ENCODE measurements at places on chromosomes 2 and 18.

DNA sequence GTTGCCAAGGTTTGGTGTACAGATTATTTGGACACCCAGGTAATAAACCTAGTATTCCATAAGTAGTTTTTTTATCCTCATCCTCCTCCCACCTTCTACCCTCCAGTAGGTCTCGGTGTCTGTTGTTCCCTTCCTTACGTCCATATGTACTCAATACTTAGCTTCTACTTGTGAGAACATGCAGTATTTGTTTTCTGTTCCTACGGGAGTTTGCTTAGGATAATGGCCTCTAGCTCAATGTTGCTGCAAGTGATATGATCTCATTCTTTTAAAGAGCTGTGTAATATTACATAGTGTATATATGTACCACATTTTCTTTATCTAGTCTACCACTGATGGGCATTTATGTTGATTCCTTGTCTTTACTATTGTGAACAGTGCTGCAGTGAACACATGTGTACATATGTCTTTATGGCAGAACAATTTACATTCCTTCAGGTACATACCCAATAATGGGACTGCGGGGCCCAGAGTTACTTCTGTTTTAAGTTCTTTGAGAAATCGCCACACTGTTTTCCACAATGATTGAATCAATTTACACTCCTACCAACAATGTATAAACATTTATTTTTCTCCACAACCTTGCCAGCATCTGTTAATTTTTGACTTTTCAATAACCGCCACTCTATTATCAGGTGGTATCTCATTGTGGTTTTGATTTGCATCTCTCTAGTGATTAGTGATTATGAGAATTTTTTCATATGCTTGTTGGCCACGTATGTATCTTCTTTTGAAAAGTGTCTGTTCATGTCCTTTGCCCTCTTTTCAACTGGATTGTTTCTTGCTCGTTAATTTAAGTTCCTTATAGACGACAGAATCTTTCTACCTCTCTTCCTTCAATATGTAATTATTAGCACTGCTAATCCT, 88.0 kb downstream of the MEMO1 start:
- DNase-seq: no peak

- no peak for DNase-seq
Measured at GRCh38 chr2:140526575-140526974, 1604.2 kb downstream of the LRP1B start.

- no peak for DNase-seq
Measured at GRCh38 chr2:215407590-215408264, 28.1 kb downstream of the FN1 start.

DNA sequence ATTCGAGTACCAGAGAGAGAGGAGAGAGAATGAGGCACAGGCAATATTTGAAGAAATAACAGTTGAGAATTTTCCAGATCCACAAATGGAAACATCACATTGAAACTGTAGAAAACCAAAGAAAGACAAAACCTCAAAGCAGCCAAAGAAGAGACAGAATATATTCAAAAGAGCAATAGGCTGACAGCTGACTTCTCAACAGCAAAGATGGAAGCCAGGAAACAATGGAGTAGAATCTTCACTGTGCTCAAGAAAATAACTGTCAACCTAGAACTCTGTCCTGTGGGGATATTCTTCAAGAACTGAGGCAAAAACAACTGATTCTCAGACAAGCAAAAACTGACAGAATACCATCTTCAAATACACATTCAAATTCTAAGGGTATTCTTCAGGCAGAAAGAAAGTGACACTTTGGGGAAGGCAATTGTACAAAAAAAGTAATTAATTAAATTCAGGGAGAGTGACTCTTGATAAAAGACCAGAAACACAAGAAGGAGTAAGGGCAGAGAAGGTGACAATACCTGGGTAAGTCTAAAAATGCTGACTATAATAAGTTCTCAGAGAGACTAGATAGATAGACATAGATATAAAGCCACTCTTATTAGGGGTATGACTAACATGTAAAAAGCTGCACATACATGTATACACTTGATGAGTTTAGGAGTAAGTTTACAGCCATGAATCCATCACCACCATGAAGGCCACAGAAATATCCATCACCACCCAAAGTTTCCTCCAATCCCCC, 25.6 kb downstream of the ANKMY1 start:
- no peak for DNase-seq

GRCh38 chr2:85852152-85852840, 36.5 kb downstream of the ST3GAL5 start:
- DNase-seq: no peak

DNA sequence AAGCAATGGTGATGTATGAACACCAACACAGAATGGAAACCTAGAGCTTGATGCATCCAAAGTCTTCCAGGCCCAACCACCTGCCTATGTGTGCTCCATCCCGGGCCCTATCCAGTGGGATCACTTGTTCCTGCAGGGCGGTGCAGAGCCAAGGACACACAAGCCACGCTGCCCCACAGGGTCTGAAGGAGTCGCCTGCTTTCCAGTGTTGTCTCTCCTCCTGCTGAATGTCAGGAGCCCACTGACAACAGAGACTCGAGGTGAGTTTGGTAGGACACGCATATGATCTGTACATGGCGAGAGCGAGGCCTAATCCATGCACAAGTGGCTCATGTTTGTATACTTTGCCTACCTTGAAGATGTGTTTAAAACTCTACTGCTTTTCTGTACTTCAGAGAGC, 70.9 kb upstream of the FHL2 start:
- DNase-seq: no peak

DNA sequence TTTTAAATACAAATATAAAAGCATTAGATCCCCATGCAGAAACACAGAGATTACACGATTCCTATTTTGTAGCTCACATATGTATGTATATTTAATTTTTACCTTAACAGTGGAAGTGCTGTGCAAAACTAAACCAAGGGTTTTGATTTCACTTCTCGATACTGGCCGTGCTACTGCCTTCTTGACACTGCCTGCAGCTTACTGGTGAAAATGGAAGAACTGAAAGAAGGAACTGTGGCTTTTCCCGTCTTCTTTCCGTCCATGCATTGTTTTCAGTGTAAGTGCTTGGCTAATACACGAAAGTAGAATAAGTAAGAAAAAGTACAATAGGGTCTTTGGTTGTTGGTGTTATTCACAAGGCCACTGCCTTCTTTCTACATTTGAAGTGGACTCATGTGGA, 129.5 kb downstream of the NDUFA10 start:
- no peak for DNase-seq

DNA sequence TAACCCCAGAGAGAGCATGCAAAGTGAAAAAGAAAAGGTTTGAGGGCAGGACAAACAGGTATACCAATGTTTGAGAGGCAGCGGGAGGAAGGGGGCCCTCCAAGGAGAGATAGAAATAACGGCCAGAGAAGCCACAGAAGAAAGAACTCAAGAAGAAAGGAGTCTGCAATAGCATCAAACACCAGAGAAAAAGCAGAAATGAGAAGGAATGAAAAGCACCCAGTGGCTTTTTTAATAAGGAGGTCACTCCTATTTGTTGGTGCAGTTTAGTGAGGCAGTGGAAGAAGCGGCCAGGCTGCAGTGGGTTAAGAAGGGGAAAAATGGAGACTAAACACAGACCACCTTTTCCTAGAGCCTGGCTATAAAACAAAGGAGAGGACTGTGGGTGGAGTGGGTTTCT, 177.2 kb downstream of the THADA start:
- no peak for DNase-seq

DNA sequence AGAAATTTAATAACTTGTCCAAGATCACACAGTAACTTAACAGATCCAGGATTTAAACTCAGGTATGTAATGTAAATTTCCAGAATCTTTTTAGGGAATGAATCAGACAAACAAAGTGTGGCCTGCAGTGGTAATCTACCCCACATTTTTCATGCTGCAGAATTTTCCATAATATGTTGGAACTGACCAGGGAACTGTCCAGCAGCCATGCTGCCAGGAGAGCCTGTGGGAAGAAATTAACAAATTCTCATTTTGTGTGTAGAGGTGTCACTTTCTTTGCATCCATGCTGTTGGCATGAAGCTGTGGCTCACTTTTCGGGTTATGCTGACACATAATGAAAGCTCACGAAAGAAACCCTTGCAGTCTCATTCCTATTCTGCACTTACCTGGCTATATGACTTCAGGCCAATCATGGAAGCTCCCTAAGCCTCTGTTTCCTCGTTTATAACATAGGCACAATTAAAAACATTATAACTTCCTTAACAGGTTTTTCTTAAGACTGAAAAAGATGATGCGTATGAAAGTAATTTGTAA, 54.7 kb downstream of the CDKL4 start:
- no peak for DNase-seq

DNA sequence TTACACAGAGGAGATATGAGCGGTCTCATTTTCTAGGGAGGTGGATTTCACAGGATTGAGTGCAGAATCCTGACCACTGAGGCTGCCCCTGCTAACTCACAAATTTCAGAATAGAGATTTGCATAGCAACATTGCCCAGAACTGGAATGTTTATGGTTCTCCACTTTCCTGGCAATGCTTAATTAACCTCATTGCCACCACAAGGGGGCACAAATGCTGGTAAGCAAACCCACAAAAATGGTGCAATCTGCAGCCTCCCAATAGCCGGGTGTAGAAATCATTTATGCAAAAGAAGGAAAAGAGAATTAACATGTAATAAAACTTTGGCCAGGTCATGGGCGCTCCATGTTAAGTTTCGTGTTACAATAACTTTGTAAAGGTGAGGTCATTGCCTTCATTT, 112.4 kb downstream of the CYRIA start:
- DNase-seq: no peak

- no peak for DNase-seq
Measured at GRCh38 chr18:22467760-22468553, 50.2 kb upstream of the CTAGE1 start.

DNA sequence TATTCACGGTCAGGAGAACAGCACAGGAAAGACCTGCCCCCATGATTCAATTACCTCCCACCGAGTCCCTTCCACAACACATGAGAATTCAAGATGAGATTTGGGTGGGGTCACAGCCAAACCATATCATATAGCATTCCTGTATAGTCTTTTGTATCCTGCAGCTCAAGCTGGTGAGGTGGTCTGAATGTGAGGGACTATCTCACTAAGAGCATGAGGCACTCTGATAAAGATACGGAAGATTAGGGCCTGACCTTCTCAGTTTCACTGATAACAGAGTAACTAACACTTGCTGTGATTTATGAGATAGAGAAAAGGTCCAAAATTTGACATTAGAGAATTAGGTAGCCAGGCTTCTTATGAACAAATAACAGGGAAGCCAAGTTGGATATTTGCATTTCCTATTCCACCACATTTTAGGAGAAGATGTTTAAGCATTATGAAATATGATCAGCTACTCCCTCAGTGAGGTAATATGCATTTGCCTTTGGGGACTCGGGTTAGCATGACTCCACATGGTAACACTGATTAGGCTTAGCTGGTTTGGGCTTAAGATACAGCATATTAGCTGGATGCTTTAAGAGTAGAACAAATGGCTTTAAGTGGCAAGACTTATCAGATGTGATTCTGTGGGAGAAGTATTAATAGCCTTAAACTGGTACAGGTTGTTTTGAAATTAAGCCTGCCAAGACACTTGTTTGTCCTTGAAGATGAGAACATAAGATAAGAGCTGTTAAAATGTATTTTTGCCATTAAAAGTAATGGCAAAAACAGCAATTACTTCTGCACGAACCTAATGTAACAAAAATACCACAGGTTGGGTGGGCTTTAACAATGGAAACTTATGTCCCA, 106.9 kb upstream of the MSTN start:
- DNase-seq: no peak

DNA sequence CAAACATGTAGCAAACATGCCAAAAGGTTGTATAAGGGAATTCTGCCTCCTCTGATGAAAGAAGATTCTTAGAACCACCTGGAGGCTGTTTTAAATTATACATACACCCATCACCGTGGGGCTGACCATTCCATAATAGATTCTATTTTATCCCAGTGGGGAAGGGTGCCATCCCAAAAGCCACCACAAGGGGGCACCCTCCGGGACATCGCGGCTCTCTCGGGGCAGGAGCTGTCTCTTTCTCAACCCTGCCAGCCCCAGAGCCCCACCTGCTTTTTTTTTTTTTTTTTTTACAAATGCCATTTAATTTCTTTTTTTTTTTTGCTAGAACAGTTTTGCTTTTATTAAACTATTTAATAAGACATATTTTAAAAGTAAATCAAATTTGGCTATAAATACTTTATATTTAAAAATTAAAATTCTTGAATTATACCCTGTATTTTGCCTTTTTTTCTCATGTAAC, 8.6 kb upstream of the MTCL1 start:
- peak; percentile 75 for DNase-seq

- DNase-seq: no peak
Measured at GRCh38 chr2:99635710-99636109, 145.9 kb upstream of the REV1 start.

- DNase-seq: no peak
Measured at GRCh38 chr18:57789090-57789489, 14.0 kb downstream of the ATP8B1 start.

DNA sequence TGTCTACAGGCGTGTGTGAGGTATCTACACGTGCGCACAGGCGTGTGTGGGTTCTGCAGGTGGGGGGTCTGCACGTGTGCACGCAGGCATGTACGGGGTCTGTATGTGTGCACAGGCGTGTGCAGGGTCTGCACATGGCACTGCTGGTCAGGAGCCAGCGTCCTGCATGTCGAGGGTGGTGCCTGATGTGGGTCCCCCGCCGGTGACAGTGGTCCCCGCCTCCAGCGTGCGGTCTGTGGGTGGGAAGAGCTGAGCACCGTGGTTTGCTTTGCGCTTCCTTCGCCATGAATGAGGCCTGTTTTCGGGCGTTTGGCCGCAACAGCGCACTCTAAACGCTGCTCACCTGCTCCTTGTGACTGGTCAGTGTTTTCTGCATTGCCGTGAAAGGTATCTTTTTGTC, 57.2 kb downstream of the CTDP1 start:
- no peak for DNase-seq

DNA sequence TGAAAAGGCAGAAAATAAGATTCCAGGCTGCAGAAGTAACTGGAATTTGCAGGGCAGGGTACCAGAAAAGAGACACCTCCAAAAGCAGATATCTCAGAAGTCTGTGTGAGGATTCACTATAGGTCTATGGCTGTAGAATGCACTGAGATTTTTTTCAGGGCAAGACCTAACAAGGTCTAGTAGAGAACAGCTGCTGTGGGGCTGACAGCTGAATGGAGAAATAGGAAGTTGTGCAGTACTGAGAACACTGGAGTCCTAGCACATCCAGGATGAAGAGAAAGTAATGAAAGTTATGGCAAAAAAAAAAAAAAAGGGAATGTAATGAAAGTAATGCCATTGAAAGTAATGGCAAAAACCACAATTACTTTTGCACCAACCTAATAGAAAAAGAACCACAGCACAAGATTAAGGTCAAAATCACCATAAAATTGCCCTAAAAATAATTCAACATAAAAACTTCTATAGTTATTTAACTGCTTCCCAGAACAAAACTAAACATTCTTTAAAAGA, 57.3 kb downstream of the CPO start:
- no peak for DNase-seq

DNA sequence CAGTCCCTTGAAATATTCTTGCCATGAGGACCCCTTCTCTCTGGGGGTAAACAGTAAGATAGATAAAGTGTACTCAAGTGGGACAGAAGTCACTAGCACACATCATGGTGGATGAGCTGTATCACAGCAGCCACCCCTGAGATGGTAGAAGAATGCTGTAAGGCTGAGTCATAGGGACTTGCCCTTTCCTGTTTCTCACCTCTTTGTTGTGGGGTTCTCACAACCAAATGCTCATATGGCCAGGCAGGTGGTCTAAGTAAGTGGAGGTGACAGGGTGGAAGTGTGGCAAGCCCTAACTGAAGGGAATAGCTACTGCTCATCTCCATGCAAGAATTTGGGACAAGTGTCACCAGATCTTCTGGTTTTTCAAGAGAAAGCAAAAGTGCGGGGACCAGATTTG, 202.7 kb upstream of the SLC14A2 start:
- DNase-seq: no peak
